ENCODE measurements at places on chromosomes 13 and 19.

DNA sequence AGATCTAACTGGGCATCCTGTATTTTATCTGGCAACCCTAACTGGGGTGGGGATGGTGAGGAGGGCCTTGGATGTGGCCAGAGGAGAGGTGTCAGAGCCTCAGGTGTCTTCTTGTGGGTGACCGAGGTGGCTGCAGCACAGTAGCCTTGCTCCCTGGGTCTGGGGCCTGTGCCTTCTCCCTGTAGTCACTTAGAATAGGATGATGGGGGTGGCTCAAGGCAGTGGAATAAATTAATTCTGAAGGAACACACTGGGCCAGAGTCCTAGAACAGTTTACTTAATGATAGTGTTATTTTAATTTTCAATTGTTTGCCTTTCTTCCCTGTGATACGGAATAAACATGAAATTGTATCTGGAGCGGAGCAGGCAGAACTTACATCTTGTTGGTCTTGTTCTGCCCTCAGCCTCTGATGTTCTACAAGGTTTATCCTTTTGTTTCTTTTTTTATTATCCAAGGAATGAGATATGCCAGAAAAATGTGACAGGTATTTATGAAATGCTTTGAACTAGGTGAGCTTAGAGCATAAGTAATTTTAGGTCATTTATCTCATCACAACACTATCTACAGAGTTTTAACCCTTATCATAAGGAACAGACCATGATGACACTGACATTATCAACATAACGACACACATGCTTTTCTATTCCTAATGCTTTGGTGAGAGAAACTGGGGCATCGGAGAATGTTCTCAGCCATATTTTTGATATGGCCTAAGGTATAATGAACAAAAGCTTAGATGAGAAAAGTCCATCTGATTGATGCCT lies 51.4 kb downstream of the LRCH1 start:
- DNase-seq: no peak

DNA sequence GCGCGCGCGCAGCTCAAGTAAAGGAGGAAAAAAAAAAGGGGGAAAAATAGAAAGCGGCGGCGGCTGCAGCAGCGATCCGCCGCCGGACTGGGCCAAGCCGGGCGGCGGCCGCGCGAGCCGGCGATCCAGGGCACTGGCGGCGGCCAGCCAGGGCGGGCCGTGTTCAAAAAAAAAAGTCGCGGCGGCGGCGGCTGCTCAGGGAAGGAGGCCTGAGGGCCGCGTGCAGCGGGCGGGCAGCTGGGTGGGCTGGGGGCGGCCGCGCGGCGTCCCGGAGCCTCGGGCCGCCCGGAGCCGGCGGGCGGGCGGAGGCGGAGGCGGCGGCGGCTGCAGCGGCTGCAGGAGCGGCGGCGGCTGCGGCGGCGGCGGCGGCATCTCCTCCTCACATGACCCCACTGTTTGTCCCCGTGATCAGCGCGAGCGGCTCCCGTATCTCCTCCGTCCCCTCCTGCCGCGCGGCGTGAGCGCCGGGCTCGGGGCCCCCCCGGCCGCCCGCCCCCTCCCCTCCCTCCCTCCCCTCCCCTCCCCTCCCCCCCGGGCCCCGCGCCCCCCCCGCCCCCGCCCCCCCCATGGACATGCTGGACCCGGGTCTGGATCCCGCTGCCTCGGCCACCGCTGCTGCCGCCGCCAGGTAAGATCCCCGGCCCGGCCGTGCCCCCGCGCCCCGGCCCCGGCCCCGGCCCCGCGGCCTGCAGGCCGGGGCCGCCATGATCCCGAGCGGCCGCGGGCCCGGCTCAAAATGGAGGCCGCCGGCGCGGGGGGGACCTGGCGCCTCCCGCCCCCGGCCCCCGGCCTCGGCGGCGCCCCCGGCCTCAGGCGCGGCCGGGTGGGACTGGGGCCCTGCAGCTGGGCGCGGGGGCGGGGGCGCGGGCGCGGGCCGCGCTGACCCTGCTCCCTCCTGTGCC lies at the start of gene USF2:
Gene USF2 (plus strand): TSS at position 427 of the 902 bp plus-strand sequence. CDS start 140 bp downstream, at position 567.
- DNase-seq: peak; percentile 65

- DNase-seq: no peak
These were observed 50.2 kb downstream of the ZNF146 start for GRCh38 chr19:36265064-36265463.

GRCh38 chr13:105817498-105817897 lies 718.0 kb downstream of the EFNB2 start:
- no peak for DNase-seq

GRCh38 chr19:14577885-14578427 lies 4.9 kb upstream of the CLEC17A start:
- peak; percentile 15 for DNase-seq

DNA sequence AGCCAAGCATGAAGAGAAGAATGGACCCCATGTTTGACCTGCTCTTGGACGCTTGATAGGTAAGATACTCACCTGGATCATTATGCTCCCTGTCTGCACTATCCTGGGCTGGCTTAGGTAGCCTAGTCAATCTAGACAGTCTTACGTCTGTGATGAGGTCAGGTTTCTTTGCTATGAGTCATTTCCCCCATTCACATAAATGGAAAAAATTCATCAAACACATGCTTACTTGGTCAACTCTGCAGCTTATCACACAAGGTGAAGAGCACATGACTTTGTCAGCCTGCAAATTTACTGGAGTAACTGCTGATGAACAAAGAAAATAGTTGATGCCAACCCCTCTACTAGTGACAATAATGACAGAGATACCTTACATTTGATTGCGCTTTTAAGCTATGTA lies 170.0 kb downstream of the NUFIP1 start:
- DNase-seq: no peak

DNA sequence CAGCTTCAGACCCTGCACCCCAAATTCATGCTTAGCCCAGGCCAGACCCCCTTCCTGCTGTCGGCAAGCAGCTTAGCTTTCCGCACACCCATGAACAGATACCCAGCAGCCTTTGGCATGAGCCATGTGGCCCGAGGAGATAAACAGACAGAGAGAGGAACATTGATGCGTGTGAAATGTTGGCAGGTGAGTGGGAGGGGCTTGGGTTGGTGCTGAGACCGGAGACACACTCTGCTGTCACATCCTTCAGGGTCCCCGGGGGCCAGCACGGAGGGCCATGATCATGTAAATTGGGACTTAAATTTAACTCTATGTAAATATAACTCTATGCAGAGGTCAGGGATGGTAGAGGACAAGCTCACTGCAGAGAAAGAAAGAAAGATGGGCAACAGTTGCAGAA lies 1.5 kb downstream of the CD22 start:
- DNase-seq: peak; percentile 79

- no peak for DNase-seq
These were observed 52.0 kb downstream of the RAB20 start for GRCh38 chr13:110509478-110509926.

GRCh38 chr13:96696389-96696900 lies 297.8 kb downstream of the OXGR1 start:
- no peak for DNase-seq

DNA sequence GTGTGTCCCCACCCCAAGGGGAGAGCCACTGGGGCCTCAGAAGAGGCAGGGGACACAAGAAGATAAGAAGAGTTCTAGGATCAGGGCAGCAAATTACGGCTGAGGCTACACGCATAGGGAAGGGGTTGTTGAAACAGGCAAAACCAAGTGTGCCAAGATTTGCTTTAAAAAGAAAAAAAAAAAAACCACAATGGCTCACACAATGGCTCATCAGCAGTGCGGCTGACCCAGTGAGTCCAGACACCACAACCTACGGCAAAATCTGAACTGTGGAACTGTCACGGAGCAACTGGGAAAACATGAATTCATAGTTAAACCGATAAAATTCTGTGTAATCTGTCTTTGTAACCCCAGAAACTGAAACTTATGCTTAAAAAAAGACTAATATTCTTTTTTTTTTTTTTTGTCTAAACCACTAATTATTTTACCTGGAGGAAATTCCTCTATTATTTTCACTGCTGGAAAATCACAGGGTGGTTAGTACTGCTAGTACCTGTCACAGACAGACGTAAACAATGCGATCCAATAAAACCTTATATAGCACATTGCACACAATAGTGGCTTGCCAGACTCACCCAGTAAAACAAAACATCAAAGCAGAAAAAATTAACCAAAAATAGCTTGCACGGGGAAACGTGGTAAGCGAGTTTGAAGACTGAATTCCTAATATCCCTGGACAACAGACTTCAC lies 325.4 kb upstream of the TSHZ3 start:
- DNase-seq: no peak

GRCh38 chr13:36959456-36960116 lies 39.5 kb upstream of the SMAD9 start:
- DNase-seq: no peak
